ENCODE measurements at places on chromosomes 7 and 10.

GRCh38 chr10:31041011-31041410 is 9.3 kb upstream of the ZNF438 start:
- DNase-seq: no peak

- no peak for DNase-seq
These were observed 89.1 kb downstream of the TNS3 start for GRCh38 chr7:47492716-47493325.

- DNase-seq: no peak
These were observed 62.7 kb downstream of the VPS41 start for GRCh38 chr7:38846280-38846679.

- no peak for DNase-seq
These were observed 49.2 kb upstream of the ANKRD1 start for GRCh38 chr10:90969947-90970673.

DNA sequence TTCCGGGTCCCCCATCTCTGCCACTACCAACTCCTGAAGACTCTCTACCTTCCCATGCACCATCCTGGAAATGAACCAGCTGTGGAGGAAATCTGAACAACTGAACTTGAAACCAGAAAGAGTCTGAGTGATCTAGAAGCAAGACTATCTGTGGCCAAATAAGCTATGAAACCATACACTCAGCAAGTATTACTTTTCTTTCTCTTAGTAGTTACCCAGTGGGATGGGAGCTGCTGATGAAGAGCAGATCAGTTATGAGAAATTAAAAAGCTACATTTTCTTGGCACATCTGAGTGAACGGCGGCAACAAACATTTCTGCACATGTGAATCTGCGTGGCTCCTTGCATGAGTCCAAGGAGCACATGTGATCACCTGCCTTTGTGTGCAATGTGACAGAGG is 31.6 kb upstream of the AGK start:
- no peak for DNase-seq

DNA sequence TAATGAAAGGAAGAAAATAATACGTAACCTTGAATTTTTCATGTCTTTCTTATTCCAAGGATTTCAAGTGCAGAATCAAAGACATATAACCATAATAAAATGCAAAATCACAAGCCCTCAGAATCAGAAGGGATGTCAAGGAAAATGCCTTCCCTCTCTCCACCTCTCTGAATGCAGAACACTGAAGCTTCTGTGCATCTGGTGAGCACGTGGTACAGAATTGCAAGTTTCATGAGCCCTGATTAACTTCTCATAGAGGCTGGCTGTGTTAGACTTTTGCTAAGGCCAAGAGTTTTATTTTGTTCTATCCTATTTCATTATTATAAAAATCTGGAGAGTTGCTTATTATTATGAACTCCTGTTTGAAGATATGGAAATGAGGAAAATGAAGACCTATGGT is 533.7 kb upstream of the POM121L12 start:
- DNase-seq: no peak

DNA sequence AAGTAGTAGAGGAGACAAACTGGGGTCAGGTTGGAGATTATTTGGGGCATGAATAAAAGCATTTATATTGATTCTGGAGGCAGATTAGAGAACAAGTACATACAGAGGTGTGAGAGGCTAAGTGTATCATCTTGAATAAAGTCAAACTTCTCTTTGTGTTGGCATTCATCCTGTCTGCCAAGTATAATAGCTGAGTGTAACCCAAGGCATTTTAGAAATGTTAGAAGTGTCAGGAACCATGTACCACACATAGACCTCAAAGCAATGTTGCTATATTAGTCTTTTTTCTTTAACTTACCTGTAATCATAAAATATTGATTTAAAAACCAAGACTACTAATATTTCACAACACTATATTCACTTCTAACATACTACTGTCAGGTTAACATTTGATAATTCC is 56.2 kb upstream of the LRRTM3 start:
- DNase-seq: no peak

GRCh38 chr10:72682638-72683037 is 9.3 kb upstream of the MCU start:
- DNase-seq: no peak

GRCh38 chr10:108791030-108791429 is 1132.3 kb downstream of the XPNPEP1 start:
- no peak for DNase-seq

- no peak for DNase-seq
These were observed 61.6 kb downstream of the GRK5 start for GRCh38 chr10:119268871-119269506.

DNA sequence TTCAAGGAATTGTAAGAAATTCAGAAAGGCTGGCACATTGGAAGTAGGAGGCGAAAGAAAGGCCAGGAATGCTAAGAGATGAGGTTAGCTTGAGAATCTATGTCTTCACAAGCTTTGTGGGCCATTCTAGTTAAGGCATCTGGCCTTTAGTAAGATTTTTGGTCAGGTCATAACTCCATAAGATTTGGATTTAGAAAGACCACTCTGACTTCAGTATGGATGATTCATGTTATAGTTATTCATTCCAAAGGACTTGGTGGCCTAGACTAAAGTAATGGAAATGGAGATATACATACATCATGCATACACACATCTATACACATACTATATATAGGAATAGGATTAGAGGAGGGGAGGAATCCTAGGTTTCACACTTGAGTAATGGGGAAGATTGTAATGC is 77.5 kb downstream of the SEPTIN7 start:
- DNase-seq: no peak

DNA sequence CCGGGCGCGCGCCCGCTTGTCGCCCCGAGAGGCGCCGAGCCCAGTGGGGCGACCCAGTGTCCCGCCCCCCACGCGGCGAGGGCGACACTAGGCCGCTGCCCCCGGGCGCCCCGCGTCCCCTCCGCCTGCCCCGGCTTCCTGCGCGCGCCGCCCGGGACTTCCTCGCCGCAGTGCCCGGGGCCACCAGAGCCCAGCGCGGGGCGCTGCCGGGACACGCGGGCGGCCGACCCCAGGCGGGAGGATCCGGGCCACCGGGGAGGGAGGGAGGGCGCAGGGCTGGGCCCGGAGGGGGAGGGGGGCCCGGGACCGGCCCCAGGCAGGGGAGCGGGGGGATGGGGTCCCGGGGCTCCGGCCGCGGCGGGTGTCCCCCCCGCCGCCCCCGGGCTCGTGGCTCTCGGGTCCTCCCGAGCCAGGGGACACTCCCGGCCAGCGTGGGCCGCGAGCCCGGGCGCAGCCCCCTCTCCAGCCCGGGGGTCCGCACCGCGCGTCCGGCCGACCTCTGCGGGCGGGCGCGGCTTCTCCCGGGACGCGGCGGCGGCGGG is 435 bp upstream of the PWWP2B start:
- no peak for DNase-seq

DNA sequence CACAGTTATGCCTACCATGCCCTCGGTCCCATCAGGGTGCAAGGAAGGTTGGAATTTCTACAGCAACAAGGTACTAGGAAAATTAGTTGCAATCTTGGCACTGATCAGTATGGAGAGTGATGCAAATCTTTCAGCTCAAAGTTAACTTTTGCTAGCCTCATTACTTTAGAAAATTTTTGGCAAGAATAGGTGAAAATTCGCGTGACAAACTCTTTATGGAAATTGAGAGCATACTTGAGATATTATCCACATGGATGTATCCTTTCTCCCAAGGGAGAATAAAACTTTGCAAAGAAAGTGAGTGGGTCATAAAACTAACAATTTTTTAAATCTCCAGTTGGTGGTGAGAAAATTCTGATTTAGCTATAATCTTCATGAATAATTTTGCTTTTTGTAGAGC is 71.1 kb upstream of the SLC39A12 start:
- DNase-seq: no peak

DNA sequence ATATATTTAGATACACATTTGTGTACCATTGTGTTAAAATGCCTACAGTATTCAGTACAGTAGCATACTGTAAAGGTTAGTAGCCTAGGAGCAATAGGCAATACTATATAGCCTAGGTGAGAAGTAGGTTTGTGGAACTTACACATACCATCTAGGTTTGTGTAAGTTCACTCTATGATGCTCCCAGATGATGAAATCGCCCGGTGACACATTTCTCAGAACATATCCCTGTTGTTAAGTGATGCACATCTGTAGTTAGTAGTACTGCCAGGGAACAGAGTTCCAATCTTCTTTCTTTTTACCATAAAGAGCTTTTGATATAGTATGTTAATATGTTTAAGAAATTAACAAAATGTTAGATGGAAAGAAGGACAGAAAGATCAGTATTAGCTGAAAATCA is 138.2 kb downstream of the SNX13 start:
- DNase-seq: no peak

GRCh38 chr10:74383642-74384041 is 232.6 kb downstream of the ADK start:
- DNase-seq: no peak

DNA sequence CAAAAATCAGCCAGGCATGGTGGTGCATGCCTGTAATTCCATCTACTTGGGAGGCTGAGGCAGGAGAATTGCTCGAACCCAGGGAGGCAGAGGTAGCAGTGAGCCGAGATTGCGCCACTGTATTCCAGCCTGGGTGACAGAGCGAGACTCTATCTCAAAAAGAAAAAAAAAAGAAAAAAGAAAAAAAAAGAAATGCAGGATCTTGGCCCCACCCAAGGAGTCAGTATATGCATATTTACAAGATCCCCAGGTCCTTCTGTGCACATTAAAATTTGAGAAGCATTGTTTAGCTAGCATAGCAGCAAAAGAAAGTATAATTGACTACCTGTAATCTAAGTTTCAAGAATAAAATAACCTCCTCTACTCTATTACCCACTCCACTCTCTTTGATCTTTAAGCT is 15.8 kb downstream of the PIK3AP1 start:
- no peak for DNase-seq

DNA sequence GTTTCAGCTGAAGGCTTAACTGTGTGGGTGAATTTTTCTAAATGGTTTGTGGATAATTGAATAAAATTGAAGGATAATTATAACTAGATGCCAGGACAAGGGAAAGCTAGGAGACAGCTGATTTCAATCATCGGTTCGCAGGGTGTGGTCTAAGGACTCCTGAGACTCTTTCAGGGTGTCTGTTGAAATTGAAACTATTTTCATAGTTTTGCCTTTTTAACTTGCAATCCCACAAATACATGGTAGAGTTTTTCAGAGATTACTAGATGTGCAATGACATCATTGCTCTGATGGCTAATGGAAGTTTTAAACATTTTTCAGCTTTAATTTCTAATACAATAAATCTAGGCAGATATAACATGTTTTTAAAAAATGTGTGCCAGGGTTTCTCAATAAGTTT is 18.5 kb downstream of the TRUB1 start:
- no peak for DNase-seq

GRCh38 chr7:50486512-50486911 is 36.4 kb upstream of the FIGNL1 start:
- DNase-seq: no peak

DNA sequence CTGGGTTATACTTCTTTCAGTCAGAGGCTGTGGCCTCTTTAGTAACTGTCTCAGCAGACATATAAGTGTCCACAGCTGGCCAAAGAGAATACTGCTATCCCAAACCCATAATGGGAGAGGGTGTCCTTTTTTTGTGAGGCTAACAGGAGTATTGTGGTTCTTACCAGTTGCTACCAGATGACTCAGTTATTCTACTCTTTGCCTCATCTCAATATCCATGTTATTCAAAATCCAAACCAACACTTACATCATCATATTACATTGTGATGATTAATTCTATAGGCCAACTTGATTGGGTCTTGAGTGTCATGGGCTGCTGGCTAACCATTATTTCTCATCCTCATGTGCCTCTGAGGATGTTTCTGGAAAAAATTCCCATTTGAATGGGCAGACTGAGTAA is 120.9 kb downstream of the TMEM168 start:
- DNase-seq: no peak

DNA sequence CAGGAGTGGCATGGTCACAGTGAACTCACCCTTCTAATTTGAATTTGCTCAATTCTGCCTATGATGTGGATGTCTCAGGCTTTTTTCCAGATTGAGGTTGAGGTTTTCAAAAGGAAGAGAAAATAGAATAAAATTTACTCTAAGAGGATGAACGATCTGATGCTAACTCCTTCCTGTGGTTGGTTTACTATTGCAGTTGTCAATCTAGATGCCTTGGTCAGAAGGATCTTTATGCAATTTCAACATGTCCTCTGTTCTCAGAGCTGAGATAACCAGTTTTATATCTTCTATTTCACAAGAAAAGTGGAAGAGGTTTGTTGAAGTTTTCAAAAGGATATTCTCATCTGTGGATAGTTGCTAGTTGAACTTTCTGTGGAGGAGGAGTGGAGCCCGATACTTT is 150.7 kb upstream of the WDR11 start:
- DNase-seq: no peak

- DNase-seq: no peak
These were observed 78.6 kb downstream of the LCOR start for GRCh38 chr10:96910488-96911395.

DNA sequence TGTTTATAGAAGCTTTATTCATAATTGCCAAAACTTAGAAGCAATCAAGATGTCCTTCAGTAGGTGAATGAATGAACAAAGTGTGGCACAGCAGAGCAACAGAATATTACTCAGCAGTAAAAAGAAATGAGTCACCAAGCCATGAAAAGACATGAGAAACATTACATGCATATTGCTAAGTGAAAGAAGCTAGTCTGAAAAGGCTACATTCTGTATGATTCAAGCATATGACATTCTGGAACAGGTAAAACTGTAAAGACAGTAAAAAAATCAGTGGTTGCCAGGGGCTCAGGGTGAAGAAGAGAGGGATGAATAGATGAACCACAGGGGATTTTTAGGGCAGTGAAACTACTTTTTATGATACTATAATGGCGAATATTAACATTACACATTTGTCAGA is 80.9 kb upstream of the APBB1IP start:
- DNase-seq: no peak

GRCh38 chr7:48046458-48046857 is 11.1 kb downstream of the C7orf57 start:
- DNase-seq: no peak

DNA sequence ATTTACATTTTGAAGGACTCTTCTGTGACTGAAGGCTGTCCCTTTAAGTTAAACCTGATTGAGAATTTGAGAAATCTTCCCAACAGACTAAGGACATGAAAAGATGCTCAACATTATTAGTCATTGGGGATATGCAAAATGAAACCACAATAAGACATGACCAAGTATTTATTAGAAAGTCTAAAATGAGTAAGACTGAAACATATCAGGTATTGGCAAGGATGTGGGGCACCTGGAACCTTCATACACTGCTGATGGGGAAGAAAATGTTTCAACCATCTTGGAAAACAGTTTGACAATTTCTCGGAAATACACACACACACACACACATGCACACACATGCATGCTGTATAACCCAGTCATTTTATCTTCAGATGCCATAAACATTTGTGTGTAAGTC is 132.1 kb upstream of the CDK6 start:
- DNase-seq: no peak

- DNase-seq: no peak
These were observed 2.6 kb upstream of the PPIF start for GRCh38 chr10:79344502-79345195.

- no peak for DNase-seq
These were observed 44.8 kb downstream of the PRKCQ start for GRCh38 chr10:6535156-6535764.

DNA sequence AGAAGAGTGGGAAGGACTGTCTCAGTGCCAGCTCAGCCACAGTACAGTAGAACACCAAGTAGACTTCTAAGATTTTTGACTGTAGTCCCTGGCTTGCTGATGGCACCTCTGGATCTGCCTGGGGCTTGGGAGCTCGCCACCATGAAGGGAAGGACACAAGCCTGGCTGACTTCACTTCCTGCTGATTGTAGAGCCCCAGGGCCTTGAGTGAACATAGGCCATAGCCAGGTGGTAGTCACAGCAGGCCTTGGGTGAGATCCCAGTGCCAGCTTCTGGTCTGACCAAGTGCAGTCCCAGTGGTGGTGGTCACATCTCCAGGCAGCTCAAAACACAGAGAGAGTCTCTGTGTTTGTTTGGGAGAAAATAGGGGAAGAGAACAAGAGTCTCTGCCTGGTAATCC is 57.6 kb upstream of the HBP1 start:
- DNase-seq: no peak
